Fibroblast of lung (primary cell): ENCODE measurements at places on chromosomes 1 and 21. TPM values are rescaled to one million over a fixed set of nuclear protein-coding genes. Genes with fewer than 3 reads are reported as not detected.

DYNLT5 gene
- under 0.01 and 0.50 TPM in 2 replicates for total RNA-seq

GRCh38 chr1:61110554-61110953 is 28.2 kb downstream of the NFIA start:
- DNase-seq: no peak

MRAP gene
- total RNA-seq: 0.17 and 0.26 TPM in 2 replicates

DNA sequence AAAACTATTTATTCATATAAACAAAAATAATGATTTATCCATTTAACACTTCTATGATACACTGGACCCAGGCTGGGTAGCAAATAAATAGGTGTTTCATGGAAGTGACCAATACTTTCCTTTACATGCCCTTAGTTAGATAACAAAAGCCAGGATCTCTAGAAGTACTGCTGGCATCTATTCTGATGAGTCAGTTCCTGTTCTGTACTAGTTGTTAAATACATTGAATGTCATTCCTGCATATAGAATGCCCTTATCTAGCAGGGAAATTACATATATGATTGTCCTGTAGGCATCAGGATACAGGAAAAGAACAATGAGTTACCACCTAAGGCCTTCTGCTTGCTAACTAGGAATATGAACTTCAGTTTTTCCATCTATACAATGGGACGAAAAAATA is 130.8 kb downstream of the HFM1 start:
- no peak for DNase-seq
